Omental fat pad (tissue), 4 donors: ENCODE measurements at places on chromosomes 2 and 18.

DNA sequence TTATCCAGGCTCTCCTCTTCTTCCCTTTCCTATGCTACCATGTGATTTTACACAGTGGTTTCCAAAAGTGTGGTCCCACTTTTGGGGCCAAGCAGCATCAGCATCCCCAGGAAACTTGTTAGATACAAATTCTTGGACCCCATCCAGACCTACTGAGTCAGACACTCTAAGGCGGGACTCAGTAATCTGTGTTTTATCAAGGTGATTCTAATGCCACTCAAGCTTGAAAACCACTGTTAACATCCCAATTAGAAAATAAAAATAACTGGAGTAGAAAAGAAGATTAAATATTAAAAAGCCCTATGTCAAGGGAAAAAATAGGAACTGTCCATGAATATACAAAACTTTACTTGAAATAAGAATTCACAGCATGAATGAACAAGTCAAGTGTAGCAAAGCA is 10.8 kb downstream of the DSG2 start:
- no peak for DNase-seq

DNA sequence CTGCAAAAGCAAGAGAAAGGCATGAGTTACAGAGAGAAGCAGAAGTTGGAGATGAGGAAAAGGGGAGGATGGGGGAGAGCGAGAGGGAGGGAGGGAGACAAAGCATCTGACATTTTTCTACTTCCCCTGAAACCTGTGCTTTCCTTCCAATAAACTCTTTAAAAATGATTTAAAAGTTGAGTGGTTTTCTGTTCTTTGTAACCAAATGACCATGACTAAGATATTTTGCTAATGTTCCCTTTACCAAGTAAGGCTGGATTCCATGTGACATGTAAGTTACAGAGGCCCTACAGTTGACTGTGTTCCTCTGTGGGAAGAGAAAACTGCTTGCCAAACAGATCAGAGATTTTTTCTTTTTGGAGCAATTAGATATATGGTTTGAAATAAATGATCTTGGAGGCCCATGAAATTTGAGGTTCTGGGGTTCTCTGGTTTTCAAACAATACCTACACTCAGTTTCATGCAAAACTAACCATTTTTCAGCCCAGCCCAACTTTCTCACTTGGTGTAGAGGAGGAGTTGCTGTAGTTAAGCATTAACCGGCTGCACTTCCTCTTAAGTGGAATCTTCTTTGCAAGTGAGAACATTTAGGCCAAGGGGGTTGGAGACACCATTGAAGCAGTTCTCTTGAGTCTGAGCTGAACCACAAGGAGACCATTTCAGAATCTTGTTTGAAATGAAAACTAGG is 34.5 kb downstream of the INSIG2 start:
- DNase-seq = no peak

DNA sequence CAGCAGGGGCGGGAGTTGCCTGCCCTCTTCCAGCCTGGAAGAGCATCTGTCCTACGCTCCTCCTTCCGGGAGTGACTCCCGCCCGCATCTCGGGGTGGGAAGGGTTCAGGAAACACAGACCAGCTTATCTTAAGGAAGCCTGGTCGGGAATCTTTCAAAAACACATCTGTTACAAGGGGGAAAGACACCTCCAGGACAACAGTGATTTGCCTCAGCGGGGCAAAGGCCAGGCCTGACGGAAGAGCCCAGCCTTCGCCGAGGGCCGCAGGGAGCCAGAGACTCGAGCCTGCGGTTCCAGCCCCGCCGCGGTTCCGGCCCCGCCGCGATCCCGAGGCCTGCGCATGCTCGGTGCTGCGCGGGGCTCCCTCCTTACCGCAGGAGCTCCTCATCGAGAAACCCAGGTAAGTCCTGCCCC is 38.1 kb upstream of the TGIF1 start:
- no peak for DNase-seq

DNA sequence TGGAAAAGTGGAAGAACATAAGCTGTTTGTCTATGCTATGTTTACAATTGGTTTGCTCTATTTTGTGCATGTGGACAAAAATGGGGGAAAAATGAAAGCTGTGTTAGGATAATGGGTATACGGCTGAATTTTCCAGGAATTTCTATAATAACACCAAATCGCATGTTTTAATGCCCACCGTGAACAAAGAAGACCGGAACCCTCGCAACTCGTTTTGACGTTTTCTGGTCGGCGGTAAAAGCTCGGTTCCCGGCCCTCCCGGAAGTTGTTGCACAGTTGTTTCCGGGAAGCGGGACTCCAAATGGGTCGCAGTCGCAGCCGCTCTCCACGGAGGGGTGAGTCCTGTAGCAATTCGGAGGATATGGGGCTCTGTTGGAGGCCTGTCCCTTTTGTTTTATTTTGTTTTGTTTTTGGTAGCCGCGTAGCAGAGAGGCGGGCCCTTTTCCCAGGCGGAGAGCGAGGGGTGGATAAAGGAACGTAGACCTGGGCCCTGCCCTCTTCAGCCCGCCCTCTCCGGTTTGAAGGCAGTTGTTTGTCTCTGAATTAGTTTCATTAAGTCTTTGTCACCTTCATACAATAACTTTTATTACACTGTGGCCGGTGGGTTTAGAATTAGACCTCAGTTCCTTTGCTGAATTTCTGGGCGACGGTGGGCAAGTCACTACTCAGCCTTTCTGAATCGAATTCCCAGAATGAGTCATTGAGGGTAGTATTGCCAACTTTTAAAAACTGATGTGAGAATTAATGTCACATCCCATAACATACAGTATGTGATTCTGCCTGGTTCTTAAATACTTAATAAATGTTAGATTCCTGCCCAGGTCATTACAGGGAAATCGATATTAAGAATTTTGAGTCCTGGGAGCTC is at the start of gene SNRNP27:
Gene SNRNP27 (plus strand): TSS at position 273 of the 868 bp plus-strand sequence. CDS start 29 bp downstream, at position 302.
- peak; percentile 50 for DNase-seq

GRCh38 chr18:29191263-29191662 is 1014.3 kb upstream of the CDH2 start:
- DNase-seq = no peak

DNA sequence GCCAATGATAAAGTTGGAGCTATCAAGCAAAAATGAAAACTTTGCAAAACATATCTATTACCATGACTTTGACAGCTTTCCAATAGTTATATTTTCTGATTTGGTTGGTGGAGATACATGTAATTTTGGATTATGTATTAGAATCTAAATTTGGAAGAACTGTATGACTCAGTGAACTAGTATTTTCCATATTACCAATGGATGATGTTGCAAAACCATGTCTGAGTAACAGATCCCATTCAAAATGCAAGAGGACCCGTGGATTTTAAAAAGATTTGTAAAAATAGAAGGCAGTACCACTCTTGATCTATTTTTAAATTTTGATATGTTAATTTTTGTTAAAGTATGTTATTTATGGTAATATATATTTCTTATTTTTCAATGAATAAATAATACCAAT is 83.0 kb downstream of the TAF4B start:
- no peak for DNase-seq

- DNase-seq = no peak
Measured at GRCh38 chr2:147204102-147204501, 640.7 kb upstream of the ACVR2A start.

DNA sequence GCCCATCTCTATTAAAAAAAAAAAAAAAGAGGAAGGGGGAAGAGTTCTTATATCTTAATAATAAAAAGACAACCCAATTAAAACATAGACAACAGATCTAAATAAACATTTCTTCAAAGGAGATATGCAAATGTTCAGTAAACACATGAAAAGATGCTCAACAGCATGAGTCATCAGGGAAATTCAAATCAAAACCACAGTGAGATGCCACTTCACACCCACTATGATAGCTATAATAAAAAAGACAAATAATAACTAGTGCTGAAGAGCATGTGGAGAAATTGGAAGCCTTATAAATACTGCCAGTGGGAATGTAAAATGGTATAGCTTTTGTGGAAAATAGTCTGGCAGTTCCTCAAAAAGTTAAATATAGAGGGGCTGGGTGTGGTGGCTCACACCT is 61.5 kb upstream of the CYP20A1 start:
- no peak for DNase-seq

- no peak for DNase-seq
Measured at GRCh38 chr2:191158193-191158592, 7.4 kb upstream of the STAT4 start.

DNA sequence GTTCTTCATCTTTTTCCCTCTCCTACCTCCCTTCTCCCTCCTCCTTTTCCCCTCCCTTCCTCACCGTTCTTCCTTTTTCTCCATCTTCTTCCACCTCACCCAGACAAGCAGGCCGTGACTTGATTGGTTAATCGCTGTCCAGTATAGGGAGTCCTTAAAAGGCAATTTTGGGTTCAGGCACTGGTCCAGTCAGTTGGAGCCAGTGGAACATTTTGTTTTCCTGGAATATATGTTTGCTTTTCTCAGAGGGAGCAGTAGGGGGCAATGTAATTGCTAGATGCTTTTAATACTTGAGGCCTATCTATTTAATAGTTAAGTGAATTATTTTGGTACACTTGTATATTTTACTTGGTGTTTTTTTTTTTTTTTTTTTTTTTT is 15.0 kb downstream of the ELAC1 start:
- no peak for DNase-seq
